ENCODE measurements at places on chromosomes 1 and 21.

DNA sequence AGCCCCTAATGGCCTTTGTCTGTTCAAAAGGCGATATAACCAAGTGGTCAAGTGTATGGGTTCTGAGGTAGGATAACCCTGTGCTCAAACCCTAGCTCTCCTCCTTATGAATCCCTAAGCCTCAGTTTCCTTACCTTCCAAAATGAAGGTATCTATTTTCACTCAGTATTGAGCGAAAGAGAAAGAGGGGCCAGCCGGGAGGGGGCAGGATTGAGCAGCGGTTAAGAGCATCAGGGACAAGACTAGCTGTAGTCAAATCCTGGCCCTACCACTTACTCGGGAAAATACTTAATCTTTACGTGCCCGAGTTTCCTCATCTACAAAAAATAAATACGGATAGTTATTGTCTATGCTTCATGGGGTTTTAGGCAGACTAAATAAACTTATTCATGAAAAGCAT is 25.7 kb downstream of the LY9 start:
- DNase-seq: no peak

- no peak for DNase-seq
Observed at GRCh38 chr1:186754542-186755145, 74.1 kb upstream of the PLA2G4A start.

DNA sequence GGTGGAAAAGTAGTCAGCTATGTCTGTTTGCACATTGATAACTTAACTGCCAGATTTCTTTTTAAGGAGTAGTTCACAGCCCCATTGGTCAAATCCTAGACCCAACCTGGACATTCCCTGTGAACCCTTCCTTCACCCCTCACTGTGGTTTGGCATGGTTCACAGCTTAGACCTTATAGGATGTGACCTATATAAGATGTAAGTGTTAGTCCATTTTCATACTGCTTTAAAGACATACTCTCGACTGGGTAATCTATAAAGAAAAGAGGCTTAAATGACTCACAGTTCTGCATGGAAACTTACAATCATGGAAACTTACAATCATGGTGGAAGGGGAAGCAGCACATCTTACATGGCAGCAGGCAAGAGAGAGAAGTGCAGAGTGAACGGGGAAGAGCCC is 1066.2 kb downstream of the TTLL7 start:
- DNase-seq: no peak

- DNase-seq: no peak
Observed at GRCh38 chr1:174995121-174995520, 4.6 kb upstream of the CACYBP start.

DNA sequence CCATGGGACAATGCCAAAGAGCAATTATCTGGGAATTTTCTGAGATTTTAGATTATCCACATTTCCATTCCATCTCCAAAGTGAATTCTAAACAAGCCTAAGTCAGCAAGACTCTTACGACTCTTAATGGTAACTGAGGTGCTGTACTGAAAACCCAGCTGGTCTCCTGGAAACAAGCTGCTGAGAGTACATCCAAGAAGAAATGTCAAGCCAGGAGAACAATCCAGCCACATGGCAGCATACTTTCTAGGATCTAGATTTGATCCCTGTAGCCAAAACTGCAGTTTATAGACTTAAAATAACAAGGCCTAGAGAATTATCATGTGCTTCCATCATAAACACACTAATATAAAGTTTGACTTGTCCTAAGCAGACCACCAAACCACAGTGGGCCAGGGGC is 45.8 kb downstream of the KCNH1 start:
- no peak for DNase-seq

GRCh38 chr1:208598021-208598420 is 353.8 kb upstream of the PLXNA2 start:
- no peak for DNase-seq

DNA sequence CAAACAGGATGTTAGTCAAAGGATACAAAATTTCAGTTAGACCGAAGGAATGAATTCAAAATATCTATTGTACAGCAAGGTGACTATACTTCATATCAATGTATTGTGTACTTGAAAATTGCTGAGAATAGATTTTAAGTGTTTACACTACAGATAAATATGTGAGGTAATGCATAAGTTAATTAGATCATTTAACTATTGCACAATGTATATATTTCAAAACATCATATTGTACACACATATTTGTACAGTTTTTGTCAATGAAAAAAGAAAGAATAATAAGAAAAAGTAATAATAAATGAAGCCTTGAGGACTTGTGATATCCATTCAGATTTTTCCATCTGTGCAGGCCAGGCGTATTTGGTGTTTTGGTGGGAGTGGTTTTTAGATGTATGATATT is 367.4 kb upstream of the SNX7 start:
- no peak for DNase-seq
